Activated CD4-positive, alpha-beta T cell treated with anti-CD3 and anti-CD28 coated beads, Interleukin-2, amount 10 ng/mL, durations not matched to agents 7 days and 5 days (primary cell): ENCODE measurements at places on chromosomes 11 and 22. TPM values are rescaled to one million over a fixed set of nuclear protein-coding genes. Genes with fewer than 3 reads are reported as not detected.

RCOR2 gene
- total RNA-seq: 0.40 TPM

SULT4A1 gene
- not detected for total RNA-seq

LMO1 gene
- not detected for total RNA-seq

OR2AG1 gene
- not detected for total RNA-seq

DNA sequence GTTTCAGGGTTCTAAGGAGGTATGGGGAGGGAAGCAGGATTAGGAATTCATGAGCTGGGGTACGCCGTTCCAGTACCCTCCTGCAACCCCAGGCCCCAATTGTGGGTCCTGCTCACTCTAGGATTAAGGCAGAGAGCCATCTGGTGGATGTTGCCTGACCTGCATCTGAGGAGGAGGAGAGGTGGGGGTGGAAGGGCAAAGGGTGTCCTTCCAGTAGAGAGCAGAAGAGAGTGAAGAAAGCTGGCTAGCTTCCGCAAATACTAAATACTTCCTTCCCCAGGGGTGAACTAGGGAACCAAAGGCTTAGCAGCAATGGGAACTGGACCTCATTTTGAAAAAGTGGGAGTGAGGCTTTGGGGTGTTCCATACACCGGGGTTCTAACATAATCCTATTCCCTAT, 10.6 kb downstream of the LRRC51 start:
- H3K36me3 ChIP-seq: peaks cover 13% of the 10 kb centered on the region
- no peaks in the 10 kb centered on the region for H3K27me3 ChIP-seq
- no peak overlapping the region for H3K4me3 ChIP-seq
- DNase-seq: peak; percentile 76
- H3K4me1 ChIP-seq: peaks cover 16% of the 10 kb centered on the region
- H3K27ac ChIP-seq: no peak overlapping the region

GRCh38 chr11:90476442-90477007, 253.7 kb upstream of the CHORDC1 start:
- H3K4me3 ChIP-seq: no peak overlapping the region
- H3K36me3 ChIP-seq: no peaks in the 10 kb centered on the region
- DNase-seq: peak; percentile 20
- H3K27ac ChIP-seq: no peak overlapping the region

- H3K27me3 ChIP-seq: no peaks in the 10 kb centered on the region
- peaks cover 3% of the 10 kb centered on the region for H3K4me1 ChIP-seq
- H3K4me3 ChIP-seq: no peak overlapping the region
- DNase-seq: no peak
- H3K27ac ChIP-seq: no peak overlapping the region
- peaks cover 4% of the 10 kb centered on the region for H3K36me3 ChIP-seq
Observed at GRCh38 chr22:46357711-46358520, 22.4 kb downstream of the TRMU start.

- H3K4me3 ChIP-seq: no peak overlapping the region
- no peak for DNase-seq
- peaks cover 2% of the 10 kb centered on the region for H3K36me3 ChIP-seq
- peaks cover 23% of the 10 kb centered on the region for H3K4me1 ChIP-seq
Observed at GRCh38 chr11:445765-446588, 4.1 kb upstream of the PTDSS2 start.

DNA sequence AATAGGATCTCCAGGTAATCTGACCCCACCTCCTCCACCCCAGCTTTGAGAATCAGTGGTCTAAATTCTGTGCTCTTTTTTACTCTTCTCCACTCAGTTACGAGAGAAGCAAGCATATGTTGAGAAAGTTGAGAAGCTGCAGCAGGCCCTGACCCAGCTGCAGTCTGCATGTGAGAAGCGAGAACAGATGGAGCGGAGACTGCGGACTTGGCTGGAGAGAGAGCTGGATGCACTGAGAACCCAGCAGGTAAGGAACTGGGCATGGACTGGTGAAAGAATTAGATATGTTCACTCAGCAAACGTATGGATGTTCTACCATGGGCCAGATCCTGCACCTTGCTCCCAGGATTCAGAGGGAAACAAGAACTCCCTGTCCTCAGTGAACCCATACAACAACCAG, 85.7 kb downstream of the AMOTL1 start:
- no peaks in the 10 kb centered on the region for H3K36me3 ChIP-seq
- H3K4me3 ChIP-seq: no peak overlapping the region
- no peaks in the 10 kb centered on the region for H3K4me1 ChIP-seq

DNA sequence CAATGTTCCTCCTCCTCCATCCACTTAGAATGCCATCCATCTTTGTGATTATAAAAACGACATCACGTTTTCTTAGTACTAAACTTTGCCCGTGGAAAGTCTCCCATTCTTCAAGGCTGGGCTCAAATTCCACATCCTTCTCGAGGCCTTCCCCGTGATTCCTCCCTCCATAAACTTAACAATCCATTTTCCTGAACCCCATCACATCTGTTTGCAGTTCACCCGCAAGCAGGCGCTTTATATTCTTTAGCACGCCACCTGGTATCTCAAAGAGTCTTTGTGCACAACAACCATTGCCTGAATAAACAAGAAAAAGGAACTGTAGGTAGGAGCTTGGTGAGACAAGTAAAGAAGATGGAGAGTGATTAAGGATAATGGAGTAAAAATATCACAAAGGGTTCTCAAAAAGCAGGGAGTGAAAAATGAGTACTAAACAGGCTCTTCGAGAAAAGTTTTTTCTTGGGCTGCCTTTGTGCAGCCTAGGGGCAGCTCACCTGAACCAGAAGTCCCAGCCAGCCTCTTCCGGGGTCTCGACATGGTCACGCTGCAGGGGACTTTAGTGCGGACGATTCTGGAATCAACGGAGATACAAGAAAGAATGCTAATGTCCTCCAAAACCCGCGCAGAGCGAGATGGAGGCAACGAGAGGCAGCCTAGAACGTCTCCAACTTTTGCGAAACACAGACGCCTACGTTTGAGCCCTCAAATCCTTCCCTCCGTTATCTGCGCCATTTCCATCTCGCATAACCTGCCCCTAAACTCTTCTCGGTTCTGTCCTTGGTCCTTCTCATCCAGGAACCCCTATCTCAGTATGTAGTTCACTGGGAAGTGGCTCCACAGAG, 585 bp downstream of the THYN1 start:
- H3K27me3 ChIP-seq: no peaks in the 10 kb centered on the region
- peaks cover 18% of the 10 kb centered on the region for H3K36me3 ChIP-seq
- H3K4me3 ChIP-seq: peak overlapping the region; percentile 88
- H3K4me1 ChIP-seq: peaks cover 35% of the 10 kb centered on the region
- DNase-seq: peak; percentile 41
- H3K27ac ChIP-seq: peak overlapping the region; percentile 83

DNA sequence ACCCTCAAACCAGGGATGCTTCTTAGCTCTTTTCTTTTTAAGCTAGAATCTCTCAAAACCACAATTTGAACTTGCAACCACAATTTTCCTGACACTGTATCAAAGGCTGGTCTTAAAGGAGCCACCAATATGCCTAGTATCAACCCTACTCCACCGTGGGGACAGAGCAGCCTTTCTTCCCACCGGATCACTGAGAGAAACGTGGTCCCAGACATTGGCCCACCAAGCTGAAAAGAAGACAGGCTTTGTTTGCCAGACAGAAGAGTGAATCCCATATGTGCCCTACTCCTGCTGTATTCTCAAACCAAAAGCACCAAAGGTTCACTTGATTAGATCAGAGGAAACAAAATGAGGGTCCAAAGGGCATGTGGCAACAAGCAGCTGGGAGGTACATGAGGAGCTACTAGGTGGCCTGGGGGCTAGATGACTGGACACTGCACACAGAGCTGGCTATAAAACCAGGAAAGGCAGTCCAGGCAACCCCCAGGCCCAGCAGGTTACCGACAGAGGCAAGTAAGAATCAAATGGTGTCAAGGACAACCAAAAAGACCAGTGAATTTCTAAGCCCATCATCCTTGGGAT, 3.6 kb upstream of the VWCE start:
- no peak overlapping the region for H3K4me3 ChIP-seq
- peaks cover 2% of the 10 kb centered on the region for H3K27me3 ChIP-seq
- H3K4me1 ChIP-seq: peaks cover 33% of the 10 kb centered on the region
- DNase-seq: no peak

DNA sequence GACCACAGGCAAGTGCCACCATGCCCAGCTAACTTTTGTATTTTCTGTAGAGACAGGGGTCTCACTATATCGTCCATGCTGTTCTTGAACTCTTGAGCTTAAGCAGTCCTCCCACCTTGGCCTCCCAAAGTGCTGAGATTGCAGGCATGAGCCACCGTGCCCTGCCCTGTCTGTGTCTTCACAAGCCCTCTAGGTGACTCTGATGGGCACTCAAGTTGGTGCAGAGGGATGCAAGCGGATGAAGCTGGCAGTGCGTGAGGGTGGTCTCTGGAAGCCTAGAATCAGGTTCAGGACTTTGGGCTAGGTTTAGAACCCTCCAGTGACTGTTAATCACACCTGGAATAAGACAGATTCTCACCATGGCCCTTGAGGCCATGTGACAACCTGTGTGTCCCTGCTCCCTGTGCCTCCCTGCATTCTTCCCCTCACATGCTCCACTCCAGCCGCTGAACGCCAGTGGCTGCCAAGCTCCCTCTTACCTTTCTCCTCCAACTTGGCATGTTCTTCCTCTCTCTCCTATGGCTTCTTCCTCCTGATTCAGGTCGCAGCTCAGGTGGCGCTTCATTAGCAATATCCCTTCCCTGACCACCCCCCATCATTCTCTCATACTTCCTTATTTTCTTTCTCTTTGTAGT, 242.3 kb upstream of the TBCEL start:
- H3K4me3 ChIP-seq: no peak overlapping the region
- no peaks in the 10 kb centered on the region for H3K27me3 ChIP-seq
- H3K27ac ChIP-seq: no peak overlapping the region
- no peak for DNase-seq
- no peaks in the 10 kb centered on the region for H3K36me3 ChIP-seq
